Stimulated activated CD8-positive, alpha-beta memory T cell treated with anti-CD3 and anti-CD28 coated beads, Interleukin-2, amount 100 ng/mL, for 48 hours (primary cell): ENCODE measurements at places on chromosomes 13 and 19.

- no peak for DNase-seq
These were observed 228.1 kb downstream of the DCLK1 start for GRCh38 chr13:35903075-35903474.

DNA sequence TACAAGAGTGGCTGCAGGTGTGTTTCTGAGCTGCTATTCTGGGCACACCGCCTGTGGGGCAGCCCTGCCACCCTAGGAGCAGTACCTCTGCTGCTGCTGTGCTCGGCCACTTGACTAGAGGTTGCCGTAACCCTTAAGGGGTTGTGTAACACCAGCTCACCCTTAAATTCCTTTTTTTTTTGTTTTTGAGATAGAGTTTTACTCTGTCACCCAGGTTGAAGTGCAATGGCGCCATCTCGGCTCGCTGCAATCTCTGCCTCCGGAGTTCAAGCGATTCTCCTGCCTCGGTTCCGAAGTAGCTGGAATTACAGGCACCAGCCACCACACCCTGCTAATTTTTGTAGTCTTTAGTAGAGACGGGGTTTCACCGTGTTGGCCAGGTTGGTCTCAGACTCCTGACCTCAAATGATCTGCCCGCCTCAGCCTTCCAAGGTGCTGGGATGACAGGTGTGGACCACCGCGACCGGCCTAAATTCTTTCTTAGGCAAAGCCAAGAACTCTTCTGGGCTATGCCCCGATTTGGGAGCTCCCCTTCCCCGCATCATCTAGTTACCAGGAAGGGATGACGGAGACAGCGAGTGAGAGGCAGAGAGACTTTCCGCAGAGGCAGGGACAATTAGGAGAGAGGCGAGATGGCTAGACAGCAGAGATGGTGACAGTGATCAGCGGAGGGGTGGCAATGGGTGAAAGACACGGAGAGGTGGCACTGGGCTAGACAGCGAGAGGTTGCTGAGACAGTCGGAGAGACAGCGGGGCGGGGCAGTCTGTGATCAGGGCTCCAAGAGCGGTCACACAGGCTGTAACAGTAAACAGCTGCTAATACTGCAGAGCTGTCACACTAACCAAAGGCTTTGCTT, 4.4 kb upstream of the LILRA5 start:
- no peak for DNase-seq

GRCh38 chr13:39910041-39910440, 254.6 kb downstream of the COG6 start:
- DNase-seq = no peak

- no peak for DNase-seq
These were observed 46.2 kb upstream of the SGCG start for GRCh38 chr13:23134542-23134941.

GRCh38 chr13:98581971-98582702, 5.2 kb upstream of the STK24 start:
- DNase-seq = no peak

DNA sequence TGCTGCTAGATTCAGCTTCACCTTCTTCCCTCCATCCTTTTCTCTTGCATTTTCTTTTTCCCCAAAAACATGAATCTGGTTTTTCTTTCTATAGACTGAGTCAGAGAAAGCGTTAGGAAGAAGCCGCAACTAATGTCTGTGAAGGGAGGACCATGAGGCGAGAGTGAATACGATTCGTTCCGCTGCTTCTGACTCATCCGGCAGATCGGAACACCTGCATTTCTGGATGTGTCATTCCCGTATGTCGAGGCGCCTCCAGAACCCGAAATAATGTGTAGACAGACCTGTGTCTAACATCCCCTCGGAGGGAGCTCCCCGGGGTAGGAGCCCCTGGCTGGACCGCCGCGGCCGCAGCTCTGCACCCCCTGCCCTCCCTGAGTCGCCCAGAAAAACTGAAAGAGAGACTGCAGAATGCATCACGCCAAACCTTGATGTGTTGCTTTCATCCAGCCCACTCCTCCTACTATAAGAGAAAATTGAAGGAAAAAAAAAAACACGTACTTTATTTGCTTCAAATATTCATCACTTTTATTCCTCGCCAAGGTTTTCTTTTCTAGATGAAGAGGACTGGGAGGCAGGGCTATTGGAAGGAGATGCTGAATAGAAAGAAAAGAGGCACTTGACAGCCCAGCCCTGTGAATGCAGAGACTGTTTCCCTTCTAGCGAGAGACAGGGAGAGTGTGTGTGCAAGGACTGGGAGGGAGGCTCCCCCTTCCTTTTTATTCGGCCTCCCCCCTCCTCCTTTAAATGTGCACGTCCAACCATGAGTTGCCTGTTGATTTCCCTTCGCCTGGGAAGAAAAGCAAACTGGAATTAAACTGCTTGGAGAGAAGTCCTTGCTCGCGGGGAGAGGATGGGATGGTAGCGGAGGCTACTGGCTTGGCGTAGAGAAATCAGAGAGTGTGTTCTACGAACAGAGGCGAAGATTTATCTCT, 616 bp upstream of the PCDH17 start:
- DNase-seq = no peak

- DNase-seq = no peak
These were observed 1.1 kb downstream of the TMEM86B start for GRCh38 chr19:55227241-55228014.

DNA sequence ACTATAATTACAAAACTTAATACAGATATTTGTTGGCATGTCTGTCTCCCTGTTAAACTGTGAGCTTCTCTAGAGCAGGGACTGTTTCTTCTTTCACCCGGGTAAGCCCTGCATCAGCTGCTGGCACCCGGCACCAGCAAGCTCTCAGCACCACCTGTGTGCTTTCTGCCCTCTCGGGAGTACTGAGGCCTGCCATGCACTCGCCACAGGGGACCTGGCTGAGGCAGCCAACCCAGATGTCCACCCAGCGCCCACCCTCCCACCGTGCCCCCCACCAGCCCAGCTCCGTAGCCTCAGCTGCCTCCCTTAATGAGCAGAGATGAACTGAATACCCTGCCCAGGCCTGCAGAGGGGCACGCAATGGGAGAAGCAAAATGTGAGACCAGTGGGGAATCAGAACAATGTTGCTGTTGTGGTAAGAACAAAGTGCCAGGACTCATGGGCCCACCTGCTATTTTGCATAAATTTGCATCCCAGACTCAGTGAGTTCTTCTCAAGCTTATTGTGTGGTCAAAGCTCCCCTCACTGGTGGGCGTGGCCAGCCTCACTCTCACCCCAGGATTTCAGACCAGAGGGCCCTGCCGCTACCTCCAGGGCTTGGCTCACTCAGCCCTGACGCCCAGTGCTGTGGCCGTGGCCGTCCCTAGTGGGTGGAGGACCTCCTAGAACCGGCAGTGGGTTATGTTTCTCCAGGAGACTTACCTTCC, 14.6 kb upstream of the SERPINE3 start:
- no peak for DNase-seq

DNA sequence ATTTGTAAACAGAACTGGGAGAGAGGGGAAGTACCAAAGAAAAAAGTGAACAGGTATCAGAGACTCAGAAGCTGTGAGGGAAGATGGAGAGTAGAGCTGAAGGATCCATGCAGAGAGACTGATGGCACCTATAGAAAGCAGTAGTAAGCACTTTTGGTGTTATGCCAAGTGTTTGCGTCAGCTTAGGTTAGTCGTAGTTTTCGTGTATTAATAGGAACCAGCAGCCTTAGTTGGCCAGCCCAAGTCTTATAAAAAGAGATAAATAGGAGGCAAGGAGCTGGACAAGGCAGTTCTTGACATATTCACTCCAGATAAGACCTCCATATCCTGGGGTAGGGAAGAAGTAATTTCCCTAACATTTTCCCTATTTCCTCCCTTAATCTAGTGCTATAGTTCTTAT, 214.2 kb downstream of the OXGR1 start:
- DNase-seq = no peak

- no peak for DNase-seq
These were observed 1629.0 kb downstream of the OLFM4 start for GRCh38 chr13:54657588-54657987.
